Vagina (tissue), 2 donors: ENCODE measurements at places on chromosomes 11 and 22.

- DNase-seq: no peak
These were observed 6.4 kb downstream of the TMPRSS6 start for GRCh38 chr22:37103151-37103550.

DNA sequence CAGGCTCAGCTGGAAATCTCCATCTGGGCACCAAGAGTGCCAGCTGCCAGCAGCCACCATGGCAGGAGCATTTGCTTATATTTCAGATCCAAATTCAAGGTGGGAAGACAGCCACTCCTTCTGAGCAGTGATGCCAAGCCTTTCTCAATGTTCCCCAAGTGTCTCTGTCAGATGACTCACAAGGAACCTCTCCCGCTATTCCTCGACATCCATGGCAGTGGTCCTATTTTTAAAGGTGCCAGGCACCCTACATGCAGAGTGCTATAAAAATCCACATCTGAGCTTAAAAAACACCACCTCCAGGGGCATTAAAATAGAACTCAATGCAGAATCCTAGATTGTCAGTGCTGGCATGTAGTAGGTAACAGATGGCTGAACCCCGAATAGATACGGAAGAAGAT lies 112.1 kb downstream of the SLC1A2 start:
- DNase-seq: no peak

DNA sequence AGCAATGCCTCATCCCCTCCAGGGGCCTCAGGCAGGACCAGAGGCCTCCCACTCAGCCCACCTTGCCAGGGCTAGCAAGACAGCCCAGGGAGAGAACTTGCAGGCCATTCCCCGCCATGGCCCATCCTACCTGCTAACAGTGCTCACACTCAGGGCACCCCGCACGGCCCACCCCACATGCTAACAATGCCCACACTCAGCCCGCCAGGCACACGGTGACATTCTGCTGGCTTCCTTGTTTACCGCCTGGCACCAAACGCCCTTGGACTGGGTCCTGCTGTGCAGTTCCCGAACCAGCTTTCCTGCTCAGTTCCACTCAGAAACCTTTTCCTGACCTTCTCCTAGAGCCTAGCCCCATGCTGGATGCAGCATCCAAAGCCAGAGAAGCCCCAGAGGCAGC lies 33.5 kb upstream of the FADD start:
- DNase-seq: no peak

DNA sequence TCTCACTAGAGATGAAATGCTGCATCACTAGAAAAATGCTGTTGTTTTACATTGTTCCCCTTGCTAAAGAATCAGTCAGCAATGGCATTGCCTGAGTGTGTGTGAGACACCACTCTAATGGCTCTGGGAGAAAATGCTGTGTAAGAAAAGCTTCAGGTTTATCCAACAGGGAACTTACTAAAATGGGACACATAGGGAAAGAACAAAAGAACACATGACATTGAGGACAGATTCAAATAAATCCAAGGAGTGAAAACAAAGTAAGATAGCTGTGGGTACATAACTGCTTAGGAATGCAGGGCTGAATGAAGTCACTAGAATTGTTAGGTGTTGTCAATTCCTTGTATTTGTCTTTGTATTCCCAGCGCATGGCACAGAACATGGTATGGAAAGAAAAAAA lies 24.2 kb downstream of the BLID start:
- no peak for DNase-seq

DNA sequence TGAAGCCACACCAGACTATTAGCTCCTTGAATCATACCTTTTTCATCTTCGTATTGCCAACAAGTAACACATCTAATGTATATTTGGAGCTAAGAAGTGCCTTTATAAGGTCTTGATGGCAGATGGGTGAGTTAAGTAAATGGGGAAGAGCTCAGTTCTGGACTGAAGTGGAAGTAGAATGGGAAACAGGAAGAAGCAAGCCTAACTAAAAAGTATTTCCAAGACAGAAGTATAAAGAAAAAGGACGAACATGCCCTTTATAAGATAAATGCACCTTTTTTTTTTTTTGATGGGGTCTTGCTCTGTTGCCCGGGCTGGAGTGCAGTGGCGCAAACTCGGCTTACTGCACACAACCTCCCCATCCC lies 14.5 kb downstream of the CRTAM start:
- no peak for DNase-seq
